Left renal pelvis (tissue), 4 donors: ENCODE measurements at places on chromosomes 3 and 15.

DNA sequence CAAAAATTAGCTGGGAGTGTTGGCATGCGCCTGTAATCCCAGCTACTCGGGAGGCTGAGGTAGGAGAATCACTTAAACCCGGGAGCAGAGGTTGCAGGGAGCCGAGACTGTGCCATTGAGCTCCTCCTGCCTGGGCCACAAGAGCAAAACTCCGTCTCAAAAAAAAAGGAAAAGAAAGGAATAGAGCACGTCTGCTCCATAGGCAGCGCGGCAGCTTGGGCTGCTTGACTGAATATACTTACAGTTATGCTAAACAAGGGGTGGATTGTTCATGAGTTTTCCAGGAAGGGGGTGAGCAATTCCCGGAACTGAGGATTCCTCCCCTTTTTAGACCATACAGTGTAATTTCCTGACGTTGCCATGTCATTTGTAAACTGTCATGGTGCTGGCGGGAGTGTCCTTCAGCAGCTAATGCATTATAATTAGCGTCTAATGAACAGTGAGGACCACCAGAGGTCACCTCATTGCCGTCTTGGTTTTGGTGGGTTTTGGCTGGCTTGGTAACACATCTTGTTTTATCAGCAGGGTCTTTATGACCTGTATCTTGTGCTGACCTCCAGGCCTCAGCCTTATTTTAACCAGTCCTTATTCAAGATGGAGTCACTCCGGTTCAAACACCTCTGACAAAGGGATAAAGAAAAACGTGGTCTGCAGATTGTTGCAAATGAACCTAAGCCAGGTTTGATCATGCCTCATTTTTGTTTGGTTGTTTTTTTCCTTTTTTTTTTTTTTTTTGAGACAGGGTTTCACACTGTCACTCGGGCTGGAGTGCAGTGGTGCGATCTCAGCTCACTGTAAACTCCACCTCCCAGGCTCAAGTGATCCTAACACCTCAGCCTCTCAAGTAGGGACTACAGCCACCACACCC, 24.9 kb upstream of the SENP5 start:
- no peak for DNase-seq

DNA sequence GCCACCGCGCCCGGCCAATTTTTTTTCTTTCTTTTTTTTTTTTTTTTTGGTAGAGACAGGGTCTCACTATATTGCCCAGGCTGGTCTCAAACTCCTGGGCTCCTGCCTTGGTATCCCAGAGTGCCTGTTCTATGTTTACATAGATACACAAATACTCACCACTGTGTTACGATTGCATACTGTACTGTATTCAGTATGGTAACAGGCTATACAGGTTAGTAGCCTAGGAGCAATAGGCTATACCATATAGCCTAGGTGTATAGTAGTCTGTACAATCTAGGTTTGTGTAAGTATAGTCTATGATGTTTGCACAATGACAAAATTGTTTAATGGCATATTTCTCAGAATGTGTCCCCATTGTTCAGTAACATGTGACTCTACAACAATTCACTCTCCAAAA, 26.6 kb downstream of the CSTA start:
- DNase-seq: no peak

DNA sequence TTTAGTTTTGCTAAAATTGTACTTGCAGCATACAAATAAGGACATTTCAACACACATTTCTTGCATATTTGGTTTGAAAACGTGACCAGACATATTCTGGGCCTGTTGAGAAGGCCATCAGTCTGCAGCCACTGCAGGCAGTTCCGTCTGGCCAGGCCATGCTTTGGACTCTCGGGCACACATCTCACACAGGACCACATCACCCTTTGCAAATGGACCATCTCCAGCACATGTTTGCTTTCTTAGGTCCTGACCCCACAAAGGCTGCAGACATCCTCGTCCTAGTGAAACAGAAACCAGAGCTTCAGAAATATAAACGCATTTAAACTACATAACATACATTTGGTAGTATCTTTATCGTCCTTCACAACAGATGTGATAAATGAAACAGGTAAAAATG, 24.1 kb downstream of the GABRA5 start:
- DNase-seq: no peak

- DNase-seq: peak; percentile 66
Measured at GRCh38 chr3:40524568-40525285, at the start of gene ZNF621. TSS of gene ZNF621 (plus strand) at chr3:40524960. CDS start at chr3:40525841, 881 bp downstream.

DNA sequence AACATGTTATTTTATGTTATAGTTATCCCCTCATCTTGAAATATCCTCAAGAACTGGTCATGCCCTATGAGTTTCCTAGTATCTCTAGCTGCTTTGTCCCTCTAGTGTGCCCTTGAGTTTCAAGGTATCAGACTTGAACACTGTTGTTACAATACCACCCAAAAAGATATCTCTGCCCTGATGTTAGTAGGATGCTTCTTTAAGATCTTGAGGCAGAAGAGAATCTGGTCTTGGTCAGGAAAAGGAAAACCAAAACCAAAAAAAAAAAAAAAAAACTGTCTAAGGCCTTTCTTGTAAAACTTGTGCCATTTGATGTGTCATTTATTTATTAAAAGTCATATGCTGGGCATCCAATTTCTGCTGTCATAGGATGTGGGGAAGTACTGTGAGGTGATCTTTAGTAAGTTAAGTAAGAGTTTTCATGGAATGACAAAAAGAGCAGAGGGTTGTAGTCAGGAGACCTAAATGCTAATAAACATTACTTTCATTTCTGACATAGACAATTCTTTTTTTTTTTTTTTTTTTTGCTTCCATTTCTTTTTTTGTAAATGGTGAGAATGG, 229.7 kb downstream of the NECTIN3 start:
- no peak for DNase-seq

DNA sequence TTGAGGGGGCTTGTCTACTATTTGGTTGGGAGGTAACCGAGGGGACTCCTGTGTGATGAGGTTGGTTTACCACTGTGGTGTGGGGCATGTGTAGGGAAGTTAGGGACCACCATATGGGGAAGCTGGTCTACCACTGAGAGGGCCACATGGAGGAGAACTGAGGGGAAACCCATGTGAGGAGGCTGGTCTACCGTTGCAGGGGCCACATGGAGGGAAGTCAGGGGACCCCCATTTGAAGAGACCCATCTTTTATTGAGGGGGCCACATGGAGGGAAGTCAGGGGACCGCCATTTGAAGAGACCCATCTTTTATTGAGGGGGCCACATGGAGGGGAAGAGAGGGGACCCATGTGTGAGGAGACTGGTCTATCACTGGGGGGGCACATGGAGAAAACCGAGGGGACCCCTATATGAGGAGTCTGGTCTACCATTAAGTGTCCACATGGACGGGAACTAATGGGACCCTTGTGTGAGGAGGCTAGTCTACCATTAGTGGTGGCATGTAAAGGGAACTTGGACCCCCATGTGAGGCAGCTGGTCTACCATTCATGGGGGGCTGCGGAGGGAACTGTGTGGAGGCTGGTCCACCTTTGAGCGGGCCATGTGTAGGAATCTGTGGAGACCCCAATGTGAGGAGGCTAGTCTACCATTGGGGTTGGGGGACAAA, 165.5 kb downstream of the FBLN2 start:
- no peak for DNase-seq

DNA sequence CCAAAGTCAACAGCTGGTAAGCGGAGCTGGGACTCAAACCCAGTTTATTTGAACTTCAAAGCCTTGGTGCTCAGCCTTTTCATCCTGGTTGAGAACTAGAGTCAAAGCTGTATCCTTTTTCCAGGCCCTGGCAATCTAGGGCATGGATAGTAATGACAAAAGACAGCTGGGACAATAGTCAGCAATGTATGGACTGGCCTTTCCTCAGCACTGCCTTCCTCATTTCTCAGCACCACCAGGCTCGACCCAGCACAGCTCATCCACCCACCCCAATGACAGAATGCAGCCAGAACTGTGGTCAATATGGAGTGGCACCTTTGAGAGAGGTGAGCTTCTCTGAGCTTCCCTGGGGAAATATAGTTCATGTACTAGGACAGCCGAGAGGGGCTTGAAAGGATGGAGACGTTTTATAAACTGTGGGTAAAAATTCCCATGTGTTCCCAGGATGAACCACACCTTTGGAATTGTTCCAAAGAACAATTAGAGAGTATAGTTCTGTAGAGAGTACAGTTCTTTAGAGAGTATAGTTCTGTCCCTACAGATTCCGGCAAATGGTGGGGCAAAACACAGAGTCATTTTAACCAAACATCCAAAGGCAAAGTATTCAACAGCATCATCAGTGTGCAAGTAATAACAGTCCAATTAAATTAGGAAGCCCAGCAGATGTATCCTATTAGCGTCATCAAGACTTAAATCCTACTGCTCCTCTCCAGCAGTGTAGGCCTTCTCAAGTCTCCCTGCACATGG, 30.2 kb upstream of the IREB2 start:
- DNase-seq: no peak

DNA sequence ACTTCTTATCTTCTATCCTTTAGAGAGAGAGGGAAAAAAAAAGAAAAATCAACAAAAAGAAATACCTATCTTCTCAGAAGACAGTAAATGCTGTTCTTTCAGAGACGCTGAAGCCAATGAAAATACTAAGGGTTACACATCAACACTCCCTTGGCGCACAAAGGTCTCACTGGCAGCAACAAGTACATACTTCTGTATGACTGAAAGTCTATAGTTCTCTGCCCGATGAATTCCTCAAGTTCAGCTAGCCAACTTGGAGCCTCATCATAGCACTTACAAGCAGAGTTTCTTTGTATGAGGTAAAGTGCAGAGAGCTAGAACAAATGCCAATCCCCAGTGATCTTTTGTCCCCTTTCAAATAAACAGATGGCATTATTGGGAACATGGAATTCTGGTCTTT, 62.7 kb downstream of the CPNE4 start:
- no peak for DNase-seq

DNA sequence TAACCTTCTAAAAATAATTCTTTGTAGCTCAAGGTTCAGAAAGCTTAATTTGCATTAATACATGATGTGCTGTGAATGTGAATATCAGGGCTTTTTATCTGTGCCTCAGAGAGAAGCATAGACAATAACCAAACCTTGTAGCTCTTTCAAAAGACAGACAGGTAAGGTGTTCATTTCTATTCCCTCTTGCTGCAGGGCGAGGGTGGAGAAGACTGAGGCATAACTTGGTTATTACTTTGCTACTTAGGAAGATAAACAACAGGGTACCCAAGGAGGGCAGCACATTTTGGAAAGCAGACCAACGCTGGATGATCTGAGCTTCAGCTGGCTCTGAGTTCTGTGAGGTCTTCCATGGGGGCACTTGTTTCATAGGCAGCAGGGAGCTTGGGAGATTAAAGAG, 408.6 kb upstream of the RARB start:
- DNase-seq: no peak

- DNase-seq: no peak
Measured at GRCh38 chr15:69038508-69038907, 24.0 kb downstream of the NOX5 start.

DNA sequence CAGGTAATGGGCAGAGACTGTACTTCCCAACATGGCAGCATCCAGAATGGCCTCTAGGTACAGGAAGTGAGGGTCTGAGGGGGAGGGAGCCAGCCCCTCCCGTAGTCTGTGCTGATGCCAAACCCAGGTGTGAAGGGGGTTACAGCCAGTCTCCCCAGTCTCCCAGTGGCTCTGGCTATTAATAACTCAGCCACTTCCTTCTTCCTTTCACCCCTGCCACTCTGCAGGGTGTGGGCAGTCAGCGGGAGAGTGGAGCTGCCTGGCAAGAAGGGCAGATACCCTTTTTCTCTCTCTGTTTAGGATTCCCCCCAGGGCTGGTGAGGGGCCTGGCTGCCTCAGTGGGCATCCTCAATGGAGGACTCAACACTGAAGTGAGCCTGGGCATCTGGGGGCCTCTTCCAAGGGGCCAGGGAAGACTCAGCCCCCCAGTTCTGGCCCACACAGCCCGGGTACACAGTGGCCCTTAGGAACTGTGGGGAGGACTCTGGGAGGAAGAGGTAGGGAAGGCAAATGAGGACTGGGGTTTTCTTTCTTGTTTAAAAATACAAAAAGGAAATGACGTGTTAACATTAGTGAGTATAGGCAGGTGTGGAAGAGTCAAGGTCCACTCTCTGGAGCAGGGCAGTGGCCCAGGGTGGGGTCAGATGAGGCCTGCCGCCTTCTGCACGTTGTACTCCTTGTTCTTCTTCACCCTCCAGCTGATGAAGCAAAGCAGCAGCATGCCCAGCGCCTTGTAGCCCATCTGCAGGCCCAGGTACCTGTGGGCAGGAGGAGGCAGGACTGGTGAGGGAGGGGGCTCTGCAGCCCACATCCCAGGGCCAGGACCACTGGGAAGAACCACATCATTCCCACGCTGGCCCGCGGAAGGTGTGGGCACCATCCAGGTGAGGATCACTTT, 38.6 kb upstream of the RAB6B start:
- DNase-seq: no peak

GRCh38 chr3:158091531-158091930, 14.7 kb downstream of the SHOX2 start:
- DNase-seq: no peak

DNA sequence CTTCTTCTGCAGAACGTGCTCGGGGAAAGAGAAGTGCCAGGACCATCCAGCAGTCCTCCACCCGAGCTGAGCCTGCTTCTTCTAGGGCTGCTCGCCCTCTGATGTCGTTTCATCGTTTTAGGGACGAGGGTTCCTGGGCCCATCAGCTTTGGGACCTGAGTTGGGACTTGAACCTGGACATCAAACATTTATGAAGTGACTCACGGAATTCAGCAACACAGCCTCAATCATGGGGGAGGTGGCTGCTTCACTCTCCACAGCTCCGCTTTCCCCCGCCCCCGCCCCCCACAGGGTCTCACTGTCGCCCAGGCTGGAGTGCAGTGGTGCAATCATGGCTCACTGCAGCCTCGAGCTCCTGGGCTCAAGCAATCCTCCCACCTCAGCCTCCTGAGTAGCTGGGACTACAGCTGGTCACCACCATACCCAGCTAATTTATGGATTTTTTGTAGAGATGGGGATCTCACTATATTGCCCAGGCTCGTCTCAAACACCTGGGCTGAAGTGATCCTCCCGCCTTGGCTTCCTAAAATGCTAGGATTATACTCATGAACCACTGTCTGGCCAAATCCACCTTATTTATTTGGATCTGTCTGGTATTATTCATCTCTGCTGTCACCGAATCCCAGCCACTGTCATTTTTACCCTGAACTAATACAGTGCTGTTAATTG, 725 bp upstream of the SCAMP2 start:
- DNase-seq: no peak

- no peak for DNase-seq
Measured at GRCh38 chr15:75732809-75733451, 20.3 kb upstream of the CSPG4 start.

DNA sequence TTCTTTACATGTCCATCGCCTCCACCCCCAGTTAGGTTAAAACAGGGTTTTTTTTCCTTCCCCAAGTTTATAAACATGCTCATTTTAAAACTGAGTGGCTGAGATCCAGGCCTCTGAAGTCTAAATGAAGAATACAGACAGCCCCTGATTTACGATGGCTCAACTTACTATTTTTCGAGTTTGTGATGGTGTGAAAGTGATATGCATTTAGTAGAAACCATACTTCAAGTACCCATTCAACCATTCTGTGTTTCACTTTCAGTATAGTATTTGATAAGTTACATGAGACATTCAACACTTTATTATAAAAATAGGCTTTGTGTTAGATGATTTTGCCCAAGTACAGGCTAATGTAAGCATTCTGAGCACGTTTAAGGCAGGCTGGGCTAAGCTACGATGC, 30.5 kb upstream of the GNB5 start:
- DNase-seq: no peak

GRCh38 chr3:149016669-149017541, 25.6 kb downstream of the GYG1 start:
- no peak for DNase-seq

GRCh38 chr3:20013396-20013795, 1.3 kb upstream of the PP2D1 start:
- no peak for DNase-seq

- DNase-seq: no peak
Measured at GRCh38 chr3:44782891-44783290, 21.3 kb downstream of the KIF15 start.

- DNase-seq: no peak
Measured at GRCh38 chr3:53768478-53769459, 77.5 kb downstream of the CHDH start.
